ENCODE measurements at places on chromosomes 4 and X.
A peak's percentile ranks its signal among the peaks of the same experiment; 100 is the strongest.

GRCh38 chrX:69280933-69281332 is 115.7 kb upstream of the PJA1 start:
- DNase-seq = no peak

GRCh38 chr4:25949173-25949748 is 35.2 kb downstream of the SMIM20 start:
- DNase-seq = no peak

DNA sequence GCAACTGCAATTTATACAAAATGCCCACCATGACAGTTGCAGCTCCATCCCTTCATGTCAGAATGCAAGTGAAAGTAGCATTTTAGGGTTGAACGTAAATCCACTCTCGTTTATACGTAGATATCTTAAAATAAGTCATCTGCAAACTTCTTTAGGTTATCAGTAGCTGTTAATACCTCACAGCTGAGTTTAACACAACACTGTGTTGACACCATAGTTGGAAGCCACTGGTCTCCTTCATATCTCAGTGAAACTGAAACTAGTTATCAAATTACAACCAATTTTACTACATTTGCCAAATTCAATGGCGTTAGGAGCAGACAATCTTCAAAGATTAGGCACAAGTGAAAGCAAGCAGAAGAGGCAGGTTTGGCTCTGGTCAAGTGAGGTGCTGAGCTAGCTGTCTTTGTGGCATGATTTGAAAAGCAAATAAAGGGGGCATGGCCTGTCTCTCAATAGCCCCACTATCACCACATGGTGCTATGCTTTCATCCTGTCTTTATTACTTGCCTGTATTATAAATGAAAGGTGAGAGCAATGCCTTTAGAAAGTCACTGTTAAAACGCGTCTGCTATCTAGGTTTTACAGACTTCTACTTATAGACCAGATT is 12.3 kb downstream of the PPP3CA start:
- no peak for DNase-seq

GRCh38 chr4:56321251-56321650 is 66.0 kb downstream of the AASDH start:
- DNase-seq = no peak

DNA sequence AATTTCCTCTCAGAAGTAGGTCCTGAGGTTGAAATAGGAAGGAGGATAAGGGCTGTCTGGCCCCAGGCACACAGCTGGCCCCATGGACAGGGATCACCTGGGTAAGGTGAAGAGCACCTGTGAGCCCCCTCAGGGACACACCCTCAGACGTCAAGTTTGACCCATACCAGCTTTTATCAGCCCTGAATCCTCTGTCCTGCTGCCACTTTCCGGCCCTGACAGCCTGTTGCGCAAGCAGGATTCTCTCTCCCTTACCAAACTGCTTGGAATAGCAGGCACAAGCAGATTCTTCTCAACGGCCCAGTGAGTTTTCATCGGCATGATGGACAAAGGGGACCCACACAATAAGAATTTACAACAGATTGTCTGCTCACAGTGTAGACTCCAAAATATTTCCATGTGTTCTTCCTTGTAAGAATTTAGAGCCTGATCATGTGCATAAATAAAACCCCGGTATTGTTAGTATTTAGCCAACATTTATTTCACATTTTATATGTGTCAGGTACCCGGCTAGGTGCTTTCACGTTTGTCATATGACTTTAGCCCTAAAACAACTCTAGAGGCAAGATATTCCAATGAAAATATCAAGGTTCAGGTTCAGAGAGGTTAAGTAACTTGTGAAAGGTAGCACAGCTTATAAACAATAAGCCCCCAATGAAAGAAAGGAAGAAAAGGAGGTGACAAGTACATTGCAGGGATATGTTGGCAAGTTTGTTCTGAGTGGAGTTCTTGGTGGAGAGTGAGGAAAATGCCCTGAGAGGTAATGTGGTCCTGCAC is 107.2 kb upstream of the KIT start:
- no peak for DNase-seq

DNA sequence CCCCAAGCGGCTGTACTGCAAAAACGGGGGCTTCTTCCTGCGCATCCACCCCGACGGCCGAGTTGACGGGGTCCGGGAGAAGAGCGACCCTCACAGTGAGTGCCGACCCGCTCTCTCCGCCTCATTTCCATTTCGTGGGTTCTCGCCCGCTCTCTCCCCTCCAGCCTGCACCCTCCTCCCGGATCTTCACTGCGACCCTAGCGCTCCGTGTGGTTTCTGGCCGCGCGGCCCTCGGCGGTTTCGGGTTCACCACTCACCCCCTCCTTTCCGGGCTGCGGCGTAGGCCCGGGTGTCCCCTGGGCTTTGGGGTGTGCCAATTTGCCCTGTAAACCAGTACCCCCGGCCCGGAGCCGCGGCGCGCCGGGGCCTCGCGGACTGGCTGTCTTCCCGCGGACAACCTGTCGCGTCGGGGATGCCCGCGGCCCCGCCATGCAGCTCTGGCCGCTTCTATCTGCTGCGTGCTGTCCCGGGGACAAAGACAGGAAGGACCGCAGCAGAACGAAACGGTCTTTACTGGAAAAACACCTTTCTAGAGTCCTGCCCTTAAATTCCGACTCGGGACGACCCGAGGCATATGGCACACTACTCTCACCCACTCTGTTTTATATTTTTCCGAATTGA is 737 bp downstream of the FGF2 start:
- DNase-seq = peak; percentile 67

- no peak for DNase-seq
Observed at GRCh38 chr4:168740691-168741090, 243.8 kb downstream of the PALLD start.

- no peak for DNase-seq
Observed at GRCh38 chr4:133498149-133498548, 349.1 kb downstream of the PCDH10 start.

- DNase-seq = no peak
Observed at GRCh38 chrX:123185721-123186120, 1.6 kb downstream of the GRIA3 start.

- DNase-seq = no peak
Observed at GRCh38 chr4:141246243-141246642, 25.5 kb downstream of the ZNF330 start.

DNA sequence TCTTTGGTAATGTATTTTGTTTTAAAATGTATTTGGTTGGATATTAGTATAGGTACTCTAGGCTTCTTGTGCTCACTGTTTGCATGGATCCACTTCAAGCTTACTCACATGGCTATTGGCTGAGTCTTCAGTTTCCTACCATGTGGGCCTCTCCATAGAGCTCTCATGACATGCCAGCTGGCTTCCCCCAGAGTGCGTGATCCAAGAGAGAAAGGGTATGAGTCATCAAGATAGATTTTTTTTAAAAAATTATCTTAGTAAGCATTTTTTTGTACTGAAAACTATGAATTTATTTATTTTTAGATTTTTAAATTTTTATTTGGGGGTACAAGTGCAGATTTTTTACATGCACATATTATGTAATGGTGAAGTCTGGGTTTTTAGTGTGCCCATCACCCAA is 219.1 kb upstream of the AMOT start:
- DNase-seq = no peak

DNA sequence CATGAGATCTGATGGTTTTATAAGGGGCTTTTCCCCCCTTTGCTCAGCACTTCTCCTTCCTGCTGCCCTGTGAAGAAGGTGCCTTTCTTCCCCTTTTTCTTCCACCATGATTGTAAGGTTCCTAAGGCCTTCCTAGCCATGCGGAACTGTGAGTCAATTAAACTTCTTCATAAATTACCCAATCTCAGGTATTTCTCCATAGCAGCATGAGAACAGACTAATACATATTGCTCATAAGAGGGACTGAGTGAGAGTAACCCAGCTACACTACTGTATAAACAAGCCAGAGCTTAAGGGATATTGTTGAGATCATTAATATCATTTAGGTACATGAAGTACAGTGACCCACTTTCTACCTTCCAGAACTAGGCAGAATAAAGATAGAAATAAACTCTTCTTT is 102.9 kb downstream of the TEX13A start:
- DNase-seq = no peak

DNA sequence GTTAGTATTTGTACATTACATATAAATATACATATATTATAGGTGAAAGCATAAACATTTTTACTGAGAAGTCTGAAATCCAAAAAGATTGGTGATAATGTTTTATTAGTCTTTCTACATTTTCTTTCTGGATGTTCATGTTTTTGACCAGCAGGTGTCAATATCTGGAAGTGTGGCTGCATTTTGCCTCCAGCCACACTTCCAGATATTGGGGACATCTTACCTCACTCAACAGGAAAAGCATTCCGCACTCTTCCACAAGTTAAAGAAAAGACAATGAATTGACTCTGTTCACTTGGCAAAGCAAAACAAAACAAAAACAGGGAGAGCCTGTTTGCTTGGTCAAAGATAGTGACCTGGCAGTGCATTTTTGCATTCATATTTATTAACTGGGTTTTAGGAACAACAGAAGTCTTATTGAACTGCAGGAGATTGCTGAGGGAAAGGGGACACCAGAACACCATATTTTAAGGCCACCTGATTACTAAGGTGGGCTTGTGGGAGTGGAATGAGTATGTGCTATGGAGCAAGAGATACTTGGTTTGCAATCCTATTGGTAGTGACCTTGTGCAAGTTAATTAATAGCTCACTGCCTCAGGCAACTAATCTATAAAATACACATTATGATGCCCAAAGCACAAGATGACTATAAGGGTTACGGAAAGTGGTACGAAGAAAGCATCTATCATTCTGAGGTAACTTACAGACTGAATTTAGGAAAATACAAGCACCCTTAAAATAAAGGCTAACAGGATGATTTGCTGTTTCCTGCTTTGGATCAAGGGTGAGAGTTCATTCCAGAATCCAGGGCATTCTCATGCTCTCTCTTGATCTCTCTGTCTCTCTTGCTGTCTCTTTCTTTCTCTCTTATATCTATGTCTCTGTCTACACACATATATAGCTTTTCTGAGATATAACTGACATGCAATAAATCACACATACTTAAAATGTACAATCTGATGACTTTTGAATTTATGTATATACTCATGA is 389.9 kb upstream of the EMCN start:
- DNase-seq = no peak

DNA sequence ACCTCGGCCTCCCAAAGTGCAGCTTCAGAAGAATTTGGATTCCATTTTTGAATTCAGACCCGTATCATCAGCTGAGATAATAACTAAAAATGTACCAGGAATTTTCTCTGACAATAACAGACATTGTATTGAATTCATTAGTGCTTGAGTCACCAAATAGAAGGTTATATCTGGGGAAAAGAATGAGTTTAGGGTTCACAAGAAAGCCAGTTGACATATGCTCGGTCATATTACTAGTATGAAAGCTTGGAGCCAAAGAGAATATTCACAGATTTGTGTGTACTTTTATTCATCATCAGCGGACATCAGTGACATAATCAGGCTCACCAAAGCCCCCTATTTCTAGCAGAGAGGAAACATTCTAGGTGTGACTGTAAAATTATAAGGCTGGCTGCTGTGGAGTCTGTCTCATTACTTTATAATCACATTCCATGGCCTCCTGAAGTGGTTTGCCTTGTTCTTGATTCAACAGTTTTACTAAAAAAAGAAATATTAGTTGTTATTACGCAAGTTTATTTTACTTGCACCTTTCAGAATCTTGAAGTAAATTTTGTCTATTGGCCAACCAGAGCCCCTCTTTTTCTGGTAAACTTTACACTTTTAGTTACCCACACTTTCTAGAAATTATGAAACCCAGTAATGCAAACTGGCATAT is 14.6 kb upstream of the DCTD start:
- no peak for DNase-seq

DNA sequence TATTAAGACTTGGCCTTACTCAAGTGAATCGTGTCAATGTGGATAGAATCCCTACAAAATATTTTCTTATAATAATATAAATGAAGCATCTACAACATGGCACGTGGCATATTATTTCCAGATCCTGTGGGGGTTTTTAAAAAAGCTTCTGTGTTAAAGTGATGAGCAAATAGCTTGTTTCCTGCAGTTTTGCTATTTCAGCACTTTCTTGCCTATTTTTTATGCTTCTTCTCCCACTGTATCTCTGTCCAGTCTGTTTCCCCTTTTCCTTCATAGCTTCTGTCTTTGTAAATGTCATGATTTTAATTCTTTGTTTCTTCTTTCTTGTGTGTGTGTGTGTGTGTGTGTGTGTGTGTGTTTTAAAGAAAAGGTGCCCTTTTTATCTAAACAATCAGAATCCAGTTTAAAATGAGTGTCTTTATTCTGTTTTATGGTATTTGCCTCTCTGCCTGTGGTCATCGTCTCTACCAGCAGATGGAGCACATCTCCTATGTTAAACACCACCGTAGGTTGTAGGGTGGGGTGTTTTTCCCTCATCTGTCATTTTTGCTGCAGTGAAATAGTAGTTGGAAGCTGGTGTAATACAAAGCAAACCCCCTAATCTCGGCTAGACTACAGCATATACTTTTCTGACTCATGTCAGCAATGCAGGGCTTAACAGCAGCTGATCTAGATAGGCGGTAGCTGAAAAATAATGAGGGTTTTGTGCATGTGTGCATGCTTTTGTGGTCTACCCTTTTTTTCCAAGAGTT is 33.1 kb downstream of the FTHL17 start:
- DNase-seq = no peak

DNA sequence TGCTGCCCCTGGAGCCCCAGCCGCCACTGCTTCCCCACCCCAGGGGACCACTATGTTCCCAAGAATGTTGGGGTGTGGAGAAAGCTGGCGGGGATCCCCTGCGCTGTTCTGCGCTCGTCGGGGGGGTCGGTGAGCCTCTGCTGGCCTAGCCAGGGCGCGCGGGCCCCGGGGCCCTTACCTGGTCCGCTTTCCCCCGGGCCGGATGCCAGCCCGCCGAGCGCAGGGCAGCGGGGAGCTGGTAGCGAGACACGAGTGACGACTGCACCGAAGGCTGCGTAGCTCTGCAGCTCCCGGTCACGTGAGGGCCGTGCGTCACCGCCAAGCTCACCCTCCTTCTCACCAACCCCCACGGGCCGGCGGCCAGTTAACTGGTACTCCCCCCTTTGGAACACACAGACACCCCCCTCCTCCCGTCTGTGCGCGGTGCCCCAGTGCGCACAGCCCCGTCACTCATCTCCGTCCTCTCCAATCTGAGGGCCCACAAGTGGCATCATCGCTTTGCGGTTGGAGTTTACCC is at the start of gene BEX1:
TSS of gene BEX1 (minus strand) at position 254 of the 517 bp plus-strand sequence. CDS start 897 bp downstream, outside the sequence.
- no peak for DNase-seq

DNA sequence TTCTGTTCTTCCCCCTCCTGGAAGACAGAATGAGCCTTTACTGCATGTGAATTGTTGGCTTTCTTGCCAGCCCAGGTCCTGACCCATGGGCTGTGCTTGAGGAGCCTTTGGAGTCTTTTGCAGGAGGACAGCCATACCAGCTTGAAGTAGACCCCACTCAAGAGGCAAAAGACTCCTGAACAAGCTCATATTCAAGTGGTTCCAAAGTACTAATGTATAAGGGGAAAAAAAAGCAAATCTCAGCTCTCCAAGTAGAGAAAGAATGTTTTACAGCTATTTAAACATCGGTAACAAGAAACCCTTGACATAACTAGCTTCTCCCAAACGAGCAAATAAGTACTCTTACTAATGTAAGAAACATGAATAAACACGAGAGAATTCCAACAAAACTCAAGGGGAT is 174.9 kb upstream of the MXRA5 start:
- DNase-seq = no peak

- DNase-seq = no peak
Observed at GRCh38 chrX:79704325-79704724, 310.2 kb upstream of the TBX22 start.
